ENCODE measurements at places on chromosomes 3 and 15.

- no peak for DNase-seq
Measured at GRCh38 chr3:147737376-147737775, 328.2 kb downstream of the ZIC1 start.

DNA sequence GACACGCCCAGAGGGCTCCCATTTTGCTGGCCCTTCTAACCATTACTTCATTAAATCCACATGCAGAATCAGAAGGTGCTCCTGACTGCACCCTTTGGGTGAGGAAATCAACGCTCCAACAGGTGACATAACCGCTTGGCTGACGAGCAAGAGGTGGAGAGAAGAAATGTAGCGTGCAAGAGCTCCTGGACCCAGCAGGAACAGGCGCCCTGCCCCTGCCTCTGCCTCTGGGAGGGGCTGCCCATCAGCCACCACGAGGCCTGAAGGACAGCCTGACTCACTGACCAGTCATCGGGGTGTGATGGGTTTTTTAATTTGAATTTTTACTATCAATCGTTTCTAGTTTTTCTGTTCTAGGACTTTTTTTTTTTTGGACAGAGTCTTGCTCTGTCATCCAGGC, 218.2 kb downstream of the ADAMTS17 start:
- DNase-seq, result no peak

GRCh38 chr15:95946241-95946640, 384.3 kb upstream of the NR2F2 start:
- no peak for DNase-seq

GRCh38 chr3:141380987-141381386, 12.7 kb downstream of the ZBTB38 start:
- DNase-seq, result no peak

DNA sequence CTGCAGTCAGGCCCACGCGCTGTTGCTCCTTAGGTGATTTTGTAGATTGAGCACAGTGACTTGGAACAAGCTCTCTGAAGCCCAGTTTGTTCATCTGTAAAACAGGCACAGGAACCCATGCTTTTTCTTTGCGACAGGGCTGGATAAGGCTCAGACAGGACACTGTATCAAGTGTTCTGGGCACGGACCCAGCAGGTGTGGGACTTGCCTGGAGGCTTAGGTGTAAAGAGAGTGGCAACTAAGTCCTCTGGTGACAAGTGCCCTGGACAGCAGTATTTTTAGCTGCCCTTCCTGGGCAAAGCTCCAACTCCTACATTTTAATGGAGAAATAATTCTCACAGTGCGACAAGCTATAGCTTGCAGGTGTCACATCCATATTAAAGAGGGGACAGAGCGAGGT, 32.2 kb downstream of the CD276 start:
- no peak for DNase-seq
